Activated CD8-positive, alpha-beta memory T cell treated with anti-CD3 and anti-CD28 coated beads for 1 hour (primary cell): ENCODE measurements at places on chromosomes 7 and 10.

DNA sequence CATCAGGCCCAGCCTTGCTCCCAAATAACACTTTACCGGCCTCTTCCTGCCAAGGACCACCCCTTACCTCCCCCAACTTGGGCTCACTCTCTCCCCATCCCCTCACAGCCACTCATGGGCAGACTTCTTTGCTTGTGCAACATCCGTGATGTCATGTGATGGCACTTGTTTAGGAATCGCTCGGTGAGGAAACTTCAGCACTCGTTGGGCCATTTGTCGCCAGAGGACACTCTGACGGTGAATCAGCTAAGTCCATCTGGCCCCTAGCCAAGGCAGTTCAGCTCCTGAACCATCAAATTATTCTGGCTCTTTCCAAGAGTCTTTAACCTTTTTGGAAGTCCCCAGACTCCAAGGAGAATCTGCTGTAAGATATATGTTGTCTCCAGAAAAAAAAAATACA, 19.2 kb downstream of the BTBD16 start:
- DNase-seq, result no peak

- no peak for DNase-seq
Measured at GRCh38 chr7:135372222-135372621, 137.7 kb downstream of the CNOT4 start.

GRCh38 chr7:9822458-9823290, 1151.0 kb upstream of the PHF14 start:
- no peak for DNase-seq

DNA sequence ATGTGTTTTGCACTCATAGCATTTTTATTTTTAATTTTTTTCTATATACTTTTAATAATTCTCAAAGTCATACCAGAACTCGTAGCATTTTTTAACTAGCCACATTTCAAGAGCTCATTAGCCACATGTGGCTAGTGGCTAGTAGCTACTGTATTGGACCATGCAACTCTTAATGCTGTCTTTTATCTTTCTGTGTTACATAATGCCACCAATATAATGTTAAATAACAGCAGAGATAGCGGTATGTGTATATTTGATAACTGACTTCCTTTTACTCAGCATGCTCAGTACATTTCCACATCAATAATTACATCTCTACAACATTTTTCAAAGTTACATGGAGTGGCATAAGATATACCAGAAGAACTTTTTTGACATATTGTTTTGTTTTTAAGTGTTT, 91.4 kb downstream of the CDK13 start:
- no peak for DNase-seq

DNA sequence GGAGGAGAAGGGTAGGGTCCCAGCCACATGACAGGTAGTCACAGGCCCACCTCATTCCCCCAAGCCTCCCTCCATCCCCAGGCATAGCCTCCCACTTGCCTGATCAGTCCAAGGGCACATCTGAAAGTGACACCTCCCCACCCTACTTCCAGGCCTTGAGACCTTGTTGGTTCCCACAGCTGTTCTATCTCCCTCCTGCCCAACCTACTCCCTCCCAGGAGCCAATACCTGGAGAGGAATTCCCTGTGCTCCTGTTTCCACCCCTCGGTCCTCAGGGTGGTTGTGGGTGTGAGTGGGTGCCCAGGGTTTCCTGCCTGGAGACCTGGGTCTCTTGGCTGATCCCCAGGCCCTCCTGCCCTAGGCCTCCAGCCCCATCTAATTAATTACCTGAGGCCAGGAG, 11.6 kb upstream of the IMPDH1 start:
- DNase-seq, result no peak

DNA sequence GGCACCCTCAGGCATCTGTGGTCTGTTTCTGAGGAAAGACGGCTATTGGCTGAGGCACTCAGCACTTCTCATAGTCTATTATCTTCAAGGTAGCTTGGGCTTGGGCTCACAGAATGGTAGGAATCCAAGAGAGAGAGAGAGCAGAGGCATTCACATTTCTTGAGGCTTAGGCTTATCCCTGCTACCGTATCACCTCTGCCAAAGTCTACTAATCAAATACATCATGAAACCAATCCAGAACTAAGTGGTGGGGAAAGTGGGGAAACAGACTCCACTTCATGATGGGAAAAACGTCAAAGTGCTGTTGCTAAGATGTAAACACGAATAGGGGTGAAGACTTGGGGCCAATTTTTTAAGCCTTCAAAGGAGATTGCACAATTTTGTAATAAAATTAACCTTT, 271.1 kb upstream of the SEMA3D start:
- DNase-seq, result no peak

- no peak for DNase-seq
Measured at GRCh38 chr7:8115547-8116402, 146.2 kb downstream of the ICA1 start.

DNA sequence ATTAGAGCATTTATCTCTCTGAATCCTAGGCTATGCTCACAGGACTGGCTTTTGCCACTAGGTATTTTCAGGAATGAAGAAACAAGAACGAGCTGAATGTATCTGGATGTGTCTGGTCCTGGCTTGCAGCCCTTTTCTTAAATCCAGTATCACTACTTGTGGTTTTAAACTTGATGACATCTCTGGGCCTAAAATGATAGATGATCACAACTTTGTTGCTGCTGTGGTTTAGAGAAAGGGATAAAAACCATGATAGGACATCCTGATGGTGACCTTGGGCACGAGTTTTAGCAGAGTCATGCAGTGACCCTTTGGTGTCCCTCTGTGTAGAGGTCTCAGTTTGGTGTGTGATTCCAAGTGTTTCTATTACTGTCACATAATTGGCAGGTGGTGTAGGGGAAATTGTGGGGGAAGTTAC, 31.7 kb upstream of the SEMA3C start:
- DNase-seq, result no peak

DNA sequence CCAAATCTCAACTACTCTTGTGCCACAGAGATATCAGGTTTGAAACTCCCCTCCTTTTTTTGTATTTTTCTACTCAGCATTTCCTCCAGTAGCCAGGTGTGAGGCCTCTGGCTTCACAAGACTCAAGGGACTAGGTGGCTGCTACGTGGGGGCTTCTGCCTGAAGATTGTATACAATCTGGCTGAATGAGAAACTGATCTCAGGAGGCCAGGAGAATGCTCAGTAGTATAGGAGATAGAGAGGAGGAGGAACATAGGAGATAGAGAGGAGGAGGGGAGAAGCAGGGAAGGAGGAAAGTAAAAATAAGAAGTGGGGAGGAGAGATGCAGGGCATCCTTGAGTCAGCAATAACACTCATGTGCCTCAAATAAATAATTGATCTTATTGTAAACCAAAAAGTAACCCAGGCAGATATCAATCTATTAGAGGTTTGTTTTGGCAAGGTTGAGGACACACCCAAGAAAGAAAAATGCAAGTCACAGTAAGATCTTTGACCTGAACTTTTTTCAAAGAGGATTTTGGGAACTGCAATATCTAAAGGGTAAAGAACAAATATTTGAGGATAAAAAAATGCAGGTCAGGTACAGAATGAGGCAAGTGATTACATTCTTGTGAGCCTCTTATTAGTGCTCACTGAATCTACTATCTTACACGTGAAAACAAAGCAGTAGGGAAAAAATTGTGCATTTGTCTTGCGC, 36.8 kb downstream of the AKR1C8 start:
- no peak for DNase-seq

GRCh38 chr7:80467069-80467468, 44.8 kb downstream of the GNAT3 start:
- no peak for DNase-seq

DNA sequence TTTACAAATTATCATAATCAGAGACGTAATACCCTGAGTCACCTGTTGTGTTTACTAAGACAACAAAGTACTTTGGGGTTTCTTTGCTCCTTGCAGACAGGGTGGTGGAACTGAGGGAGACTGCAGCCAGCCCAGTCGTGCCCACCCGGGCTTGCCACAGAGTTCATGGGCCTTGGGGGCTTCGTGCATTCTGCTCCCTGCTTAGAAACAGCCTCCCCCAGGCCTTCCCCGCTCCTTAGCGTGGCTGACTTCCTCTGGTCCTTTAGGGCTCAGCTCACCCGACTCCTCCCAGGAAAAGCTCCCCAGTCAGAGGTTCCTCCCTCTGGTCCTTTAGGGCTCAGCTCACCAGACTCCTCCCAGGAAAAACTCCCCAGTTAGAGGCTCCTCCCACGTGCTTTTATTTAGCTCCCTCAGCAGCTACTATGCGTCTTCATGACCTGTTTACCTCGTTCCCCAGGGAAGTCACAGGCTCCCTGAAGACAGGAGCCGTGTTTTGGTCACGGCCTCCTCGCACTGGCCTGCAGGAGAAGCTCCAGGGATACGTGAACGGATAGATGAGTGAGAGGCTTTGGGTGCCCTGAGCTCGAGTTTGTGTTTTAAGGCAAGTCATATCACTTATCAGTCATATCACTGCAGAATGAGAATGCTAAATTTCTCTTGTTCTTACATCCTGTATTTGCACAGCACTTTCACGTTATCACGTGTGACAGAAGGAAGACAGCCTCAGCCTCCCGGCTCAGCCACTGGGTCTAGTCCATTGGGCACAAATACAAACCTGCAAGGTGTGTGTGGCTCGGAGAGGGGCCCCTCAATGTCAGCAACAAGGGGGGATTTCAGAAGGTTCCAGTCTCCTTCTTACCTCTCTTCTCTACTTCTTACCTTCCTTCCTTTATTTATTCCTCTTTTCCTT, 52.7 kb upstream of the VIPR2 start:
- DNase-seq, result no peak

DNA sequence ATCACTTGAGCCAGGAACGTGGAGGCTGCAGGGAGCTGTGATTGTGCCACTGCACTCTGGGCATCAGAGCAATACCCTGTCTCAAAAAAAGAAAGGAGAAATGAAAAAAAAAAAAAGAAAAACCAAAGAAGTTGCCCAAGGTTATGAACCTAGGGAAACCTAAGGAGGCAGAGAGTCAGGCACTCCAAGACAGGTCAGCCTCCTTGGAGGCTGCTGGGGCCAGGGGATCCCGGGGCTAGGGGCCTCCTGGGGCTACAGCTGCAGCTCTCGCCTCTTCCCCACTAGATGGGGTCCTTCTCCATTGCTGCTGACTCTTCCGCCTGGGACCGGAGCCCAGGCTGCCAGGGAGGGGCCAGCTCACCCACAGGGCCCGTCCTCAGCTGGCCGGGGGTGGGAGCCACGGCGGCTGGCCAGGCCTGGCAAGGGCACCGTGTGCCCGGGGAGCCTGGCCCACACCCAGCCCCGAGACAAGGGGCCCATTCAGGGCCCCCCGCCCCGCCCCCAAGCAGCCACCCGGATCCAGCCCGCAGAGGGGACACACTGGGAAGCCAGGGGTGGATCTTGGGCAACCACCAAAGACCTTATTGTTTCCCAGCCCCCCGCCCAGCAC, 1.7 kb upstream of the SPACDR start:
- DNase-seq, result no peak

GRCh38 chr10:62805231-62806099, 945 bp downstream of the ADO start:
- no peak for DNase-seq

DNA sequence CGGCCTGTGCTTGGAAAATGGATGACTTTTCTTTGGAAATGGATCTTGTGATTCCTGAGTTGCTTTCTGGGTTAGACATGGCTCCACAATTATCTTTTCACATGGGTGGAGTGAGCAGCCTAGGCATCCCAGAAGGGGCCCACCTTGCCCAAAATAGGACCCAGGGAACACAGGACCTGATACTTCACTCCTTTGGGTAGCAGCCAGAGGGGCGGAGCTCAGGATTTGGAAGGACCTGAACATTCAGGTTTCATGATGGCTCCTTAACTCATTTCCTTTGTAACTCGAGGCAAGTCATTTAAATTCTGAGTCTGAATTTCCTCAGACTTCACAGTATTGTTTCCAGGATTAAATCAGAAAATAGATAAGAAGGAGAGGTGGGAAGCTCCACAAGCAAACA, 178.3 kb upstream of the ZMIZ1 start:
- DNase-seq, result no peak

GRCh38 chr10:93438613-93439253, 43.4 kb downstream of the MYOF start:
- DNase-seq, result no peak

DNA sequence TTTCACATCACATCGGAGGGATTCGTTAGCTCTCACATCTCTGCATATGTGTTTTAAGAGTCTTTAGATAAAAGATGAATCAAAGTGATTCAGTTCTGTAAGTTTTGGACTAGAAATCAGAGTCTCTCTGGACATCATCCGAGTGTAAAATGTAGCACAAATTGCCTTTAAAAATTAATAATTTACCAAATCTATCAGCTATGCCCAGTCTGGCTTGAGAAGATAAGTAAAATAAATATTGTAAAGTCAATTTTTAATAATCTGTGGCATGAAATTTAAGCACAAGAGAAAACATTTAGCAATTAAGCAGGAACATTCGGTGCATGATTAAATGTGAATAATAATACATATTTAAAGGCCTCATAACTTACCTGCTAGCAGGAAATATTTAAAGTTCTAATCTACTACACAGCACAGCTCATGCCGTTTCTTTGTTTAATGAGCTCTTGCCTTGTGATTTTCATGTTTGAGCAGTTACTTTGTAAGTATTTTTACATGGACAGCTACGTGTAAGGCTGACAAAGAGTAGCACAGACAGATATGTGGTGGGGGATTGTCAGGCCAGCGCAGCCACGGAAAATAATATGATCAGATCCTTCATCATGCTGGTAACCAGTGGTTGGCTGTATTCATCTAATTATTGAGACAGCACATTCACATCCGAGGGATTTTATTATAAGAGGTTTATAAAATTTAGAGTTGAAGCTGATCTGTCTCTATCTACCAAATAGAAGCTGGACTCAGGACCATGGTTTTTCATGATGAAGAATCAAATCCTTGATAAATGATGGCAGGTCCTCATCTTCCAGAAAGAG, 317.3 kb downstream of the ADARB2 start:
- DNase-seq, result no peak

- DNase-seq, result no peak
Measured at GRCh38 chr7:86768394-86768793, 124.7 kb downstream of the GRM3 start.

GRCh38 chr10:65701168-65701776, 1224.6 kb upstream of the LRRTM3 start:
- no peak for DNase-seq

GRCh38 chr7:57482-58255, 134.7 kb upstream of the FAM20C start:
- no peak for DNase-seq

DNA sequence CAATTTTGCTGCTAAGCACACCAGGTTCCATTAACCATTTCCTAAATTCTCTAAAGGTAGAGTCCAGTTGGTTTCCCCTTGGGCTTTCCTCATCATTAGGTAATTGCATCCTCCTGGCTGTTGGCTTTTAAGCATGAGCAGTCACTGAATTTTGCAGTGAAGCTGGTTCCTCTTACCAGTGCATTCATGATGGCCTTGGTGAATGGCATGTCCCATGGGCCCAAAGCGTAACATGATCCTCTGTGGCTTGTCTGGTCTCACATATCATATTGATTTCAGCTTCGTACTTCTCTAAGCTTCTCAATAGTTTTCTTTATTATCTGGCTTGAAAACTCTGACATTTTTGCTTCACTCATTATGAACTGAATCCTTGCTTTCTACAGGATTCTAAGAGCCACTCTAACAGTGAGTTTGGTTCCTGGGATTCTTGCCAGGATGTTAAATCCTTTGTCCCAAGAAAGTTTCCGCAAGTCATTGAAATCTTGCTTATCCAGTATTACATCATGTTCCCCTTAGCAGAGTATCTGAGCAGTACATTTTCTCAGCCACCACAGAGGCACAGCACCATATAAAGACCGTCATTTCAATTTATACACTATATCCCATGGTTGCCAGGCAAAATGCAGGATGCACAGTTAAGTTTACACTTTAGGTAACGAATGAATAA, 134.2 kb downstream of the PTN start:
- no peak for DNase-seq

GRCh38 chr7:55086413-55087201, 67.8 kb downstream of the EGFR start:
- no peak for DNase-seq

GRCh38 chr10:13862546-13863233, 275.9 kb downstream of the PRPF18 start:
- DNase-seq, result no peak
